ENCODE measurements at places on chromosomes 7 and 10. TPM values are rescaled to one million over a fixed set of nuclear protein-coding genes. Genes with fewer than 3 reads are reported as not detected.

OR2A42 gene
- total RNA-seq: under 0.01 TPM

TAS2R41 gene
- total RNA-seq: not detected

CYP2C19 gene
- total RNA-seq: not detected

PDE1C gene
- total RNA-seq: 39.1 TPM

GRM8 gene
- total RNA-seq: 5.3 TPM

FAM25C gene
- total RNA-seq: not detected

GDF2 gene
- total RNA-seq: not detected

CCNY gene
- 52.6 TPM for total RNA-seq

TMEM176A gene
- total RNA-seq: not detected

TMEM139 gene
- not detected for total RNA-seq

NUTM2B gene
- total RNA-seq: 2.8 TPM

TRPV5 gene
- total RNA-seq: 0.31 TPM

C7orf25 gene
- 15.7 TPM for total RNA-seq

OIT3 gene
- 0.94 TPM for total RNA-seq

WNT16 gene
- total RNA-seq: 0.31 TPM

OR9A2 gene
- 5.6 TPM for total RNA-seq

SAMD9L gene
- 2.8 TPM for total RNA-seq

URGCP gene
- 37.2 TPM for total RNA-seq

GPR85 gene
- total RNA-seq: 156 TPM

WDFY4 gene
- 0.94 TPM for total RNA-seq

PDSS1 gene
- 12.5 TPM for total RNA-seq

NANOS1 gene
- 2.8 TPM for total RNA-seq

SH2D4B gene
- 1.6 TPM for total RNA-seq

PSD gene
- total RNA-seq: 124 TPM

SEMA3D gene
- total RNA-seq: 1.6 TPM

WDR86 gene
- total RNA-seq: 121 TPM

PILRA gene
- total RNA-seq: 3.8 TPM

PDCD11 gene
- 36.3 TPM for total RNA-seq

CADPS2 gene
- 10.0 TPM for total RNA-seq

CRPPA gene
- total RNA-seq: 7.2 TPM

NET1 gene
- total RNA-seq: 17.8 TPM

PDZD7 gene
- 12.5 TPM for total RNA-seq

SPDYE6 gene
- total RNA-seq: not detected

PON1 gene
- not detected for total RNA-seq

ANXA11 gene
- 2.5 TPM for total RNA-seq

TMEM130 gene
- 6.3 TPM for total RNA-seq

GSAP gene
- 12.5 TPM for total RNA-seq

MAGI2 gene
- total RNA-seq: 297 TPM

Data from parietal lobe (tissue), 2 donors.